Fibroblast of lung (primary cell): ENCODE measurements at places on chromosomes 6 and 20.
A peak's percentile ranks its signal among the peaks of the same experiment; 100 is the strongest.

DNA sequence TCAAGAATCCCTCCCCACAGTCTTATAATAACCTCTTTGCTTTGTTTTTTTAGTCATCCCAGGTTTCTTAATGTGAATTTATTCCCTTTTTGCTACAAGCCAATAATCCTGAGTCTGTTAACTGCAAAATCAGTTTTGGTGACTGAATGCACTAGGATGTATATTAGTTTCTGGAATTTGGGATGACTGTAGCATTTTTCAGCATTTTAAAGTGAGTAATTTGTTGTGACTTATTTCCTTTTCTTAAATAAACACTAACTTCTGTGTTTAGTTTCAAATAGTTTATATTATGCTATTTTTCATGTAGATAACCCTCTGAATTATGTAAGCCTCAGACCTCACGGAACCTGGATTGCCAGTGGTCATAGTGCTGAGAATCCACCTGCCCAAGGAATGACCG, 5.5 kb downstream of the CST1 start:
- DNase-seq = no peak

GRCh38 chr6:89828988-89829471, 650 bp upstream of the CASP8AP2 start:
- DNase-seq = no peak

GRCh38 chr20:16675001-16675564, 54.7 kb upstream of the SNRPB2 start:
- DNase-seq = no peak

GRCh38 chr6:43746613-43747102, 23.4 kb upstream of the VEGFA start:
- DNase-seq = no peak

DNA sequence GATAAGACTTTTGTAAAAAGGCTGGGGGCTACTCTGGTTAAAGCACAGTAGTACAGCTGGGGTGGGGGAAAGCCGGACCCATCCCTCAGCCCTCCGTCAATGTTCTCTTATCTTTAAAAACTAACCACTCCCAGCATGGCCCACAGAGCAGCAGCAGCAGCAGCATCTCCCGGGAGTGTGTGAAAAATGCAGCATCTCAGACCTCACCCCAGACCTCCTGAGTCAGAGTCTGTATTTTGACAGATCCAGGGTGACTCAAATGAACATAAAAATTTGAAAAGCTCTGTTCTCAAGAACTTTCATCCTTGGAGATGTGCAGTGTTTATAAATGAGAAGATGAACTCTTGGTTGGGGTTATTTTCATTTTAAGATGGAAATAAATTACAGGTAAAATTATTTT, 277.7 kb upstream of the ECI2 start:
- peak; percentile 64 for DNase-seq

DNA sequence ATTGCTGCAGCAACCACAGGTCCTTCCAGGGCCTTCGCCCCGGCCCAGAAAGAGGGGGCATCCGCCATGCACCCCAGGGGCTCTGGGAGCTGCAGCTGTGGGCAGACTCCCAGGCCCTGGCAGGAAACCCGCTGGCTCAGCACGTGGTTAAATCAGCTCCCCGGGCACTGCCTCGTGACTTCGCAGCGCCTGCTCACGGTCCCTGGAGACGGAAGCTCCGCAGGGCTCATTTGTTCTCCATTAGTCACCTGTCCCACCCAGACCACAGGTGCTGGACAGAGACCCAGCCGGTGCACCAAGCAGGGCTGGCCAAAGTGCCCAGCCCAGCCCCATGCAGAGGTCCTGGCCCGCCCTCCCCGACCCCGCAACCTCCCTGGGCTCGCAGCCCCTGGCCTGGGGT, 14.7 kb downstream of the KCNQ2 start:
- peak; percentile 11 for DNase-seq

DNA sequence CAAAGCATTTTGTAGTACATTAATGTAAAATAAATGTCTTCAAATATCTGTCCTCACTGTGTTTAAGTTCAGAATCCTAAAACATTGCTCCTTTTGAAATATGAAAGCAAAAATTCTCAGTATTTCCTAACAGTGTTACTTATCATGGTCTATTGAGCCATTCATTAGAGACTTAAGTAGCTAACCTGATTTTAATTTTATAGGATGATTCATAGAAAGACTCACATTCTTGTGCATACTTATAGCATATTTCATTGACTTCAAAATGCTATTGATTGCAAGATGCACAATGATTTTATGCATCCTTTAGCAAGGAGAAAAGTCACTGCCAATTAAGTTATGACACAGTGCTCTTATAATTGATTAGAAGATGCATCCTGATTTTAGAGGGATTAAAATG, 85.7 kb downstream of the HIVEP1 start:
- peak; percentile 37 for DNase-seq

GRCh38 chr6:115982453-115982852, 78.2 kb downstream of the FRK start:
- no peak for DNase-seq

DNA sequence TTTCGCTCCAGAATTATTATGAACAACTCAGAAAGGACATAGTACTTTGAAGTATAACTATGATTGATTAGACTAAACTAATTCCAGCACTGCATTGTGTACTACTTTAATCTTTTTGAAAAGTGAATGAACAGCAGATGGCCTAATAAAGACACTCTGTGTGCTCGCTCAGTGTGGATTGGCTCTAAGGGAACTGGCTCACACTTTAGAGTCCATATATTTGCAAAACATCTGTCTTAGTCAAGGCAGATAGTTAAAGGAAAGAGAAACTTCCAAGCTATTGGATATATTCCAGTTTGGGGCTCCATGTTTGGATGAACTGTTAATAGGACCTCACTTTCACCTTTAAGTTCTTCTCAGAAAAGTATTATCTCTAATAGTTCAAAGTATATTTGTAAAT, 218.9 kb downstream of the EYA4 start:
- no peak for DNase-seq

GRCh38 chr6:122681705-122682104, 71.5 kb downstream of the PKIB start:
- DNase-seq = no peak
